ENCODE measurements at places on chromosomes 5 and 9.

DNA sequence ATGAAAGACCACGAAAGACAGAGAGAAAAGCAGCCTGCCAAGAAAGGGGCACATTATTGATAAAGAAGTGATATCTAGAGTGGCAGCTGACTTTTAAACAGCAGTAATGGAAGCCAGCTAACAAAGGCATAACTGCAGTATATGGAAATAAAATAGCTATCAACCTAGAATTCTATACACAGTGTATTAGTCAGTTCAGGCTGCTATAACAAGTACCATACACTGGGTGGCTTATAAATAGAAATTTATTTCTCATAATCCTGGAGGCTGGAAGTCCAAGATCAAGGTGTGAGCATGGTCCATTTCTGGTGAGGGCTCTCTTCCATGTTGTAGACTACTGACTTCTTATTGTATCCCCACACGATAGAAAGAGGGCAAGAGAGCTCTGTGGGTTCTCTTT lies 109.8 kb downstream of the DEPDC1B start:
- no peak for DNase-seq

DNA sequence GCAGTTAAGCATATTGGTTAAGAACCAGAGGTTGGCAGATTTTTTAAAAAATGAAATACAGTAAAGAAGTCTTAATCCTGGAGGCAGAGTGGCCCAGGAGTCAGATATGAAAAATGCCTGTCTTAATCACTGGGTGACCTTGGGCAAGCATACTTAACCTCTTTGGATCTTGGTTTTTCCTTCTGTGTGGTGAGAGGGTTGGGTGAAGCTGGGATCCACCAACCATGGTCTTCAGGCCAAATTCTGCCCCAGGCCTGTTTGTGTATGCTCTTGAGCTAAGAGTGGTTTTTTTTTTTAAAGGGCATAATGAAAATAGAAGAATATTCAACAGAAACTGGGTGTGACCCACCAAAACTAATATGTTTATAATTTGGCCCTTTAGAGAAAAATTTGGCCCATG lies 20.0 kb upstream of the TEX48 start:
- DNase-seq: no peak

- DNase-seq: peak; percentile 41
These were observed at the start of gene COL23A1 for GRCh38 chr5:178590141-178590923. COL23A1 (minus strand) TSS chr5:178590393.

DNA sequence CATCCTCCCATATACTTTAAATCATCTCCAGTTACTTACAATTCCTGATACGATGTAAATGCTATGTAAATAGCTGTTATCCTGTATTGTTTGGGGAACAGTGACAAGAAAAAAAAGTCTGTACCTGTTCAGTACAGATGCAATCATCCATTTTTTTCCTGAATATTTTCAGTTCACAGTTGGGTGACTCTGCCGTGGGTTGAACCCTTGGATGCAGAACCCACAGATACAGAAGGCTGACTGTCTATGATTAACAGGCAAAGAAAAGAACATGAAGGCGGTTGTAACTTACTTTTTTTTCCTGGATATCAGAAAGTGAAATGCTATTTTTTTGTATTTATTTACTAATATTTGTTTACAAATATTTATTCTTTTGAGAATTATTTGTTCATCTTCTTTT lies 33.2 kb downstream of the DAP start:
- DNase-seq: no peak

Measured in T-cell (primary cell).